ENCODE measurements at places on chromosomes 12 and 14.

DNA sequence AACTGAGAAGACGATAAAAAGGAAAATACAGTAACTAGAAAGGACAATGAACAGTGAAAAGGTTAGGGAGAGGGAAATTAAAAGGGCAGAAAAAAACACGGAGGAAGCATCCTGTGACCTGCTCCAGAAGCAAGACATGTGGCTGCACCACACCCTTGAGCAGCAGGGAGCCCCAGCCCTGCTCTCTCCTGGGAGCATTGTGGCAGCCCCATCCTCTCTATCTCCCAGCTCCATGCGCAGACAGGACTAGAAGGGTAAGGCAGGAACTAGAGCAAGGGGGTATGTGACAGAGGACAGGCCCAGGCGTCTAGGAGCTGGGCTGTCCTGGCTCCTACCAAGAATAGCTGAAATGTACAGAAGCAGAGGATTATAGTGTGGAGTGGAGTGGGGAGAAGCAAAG lies 38.6 kb upstream of the SMUG1 start:
- DNase-seq: no peak

GRCh38 chr14:95998656-95999055 lies 40.5 kb upstream of the C14orf132 start:
- DNase-seq: no peak

- DNase-seq: no peak
Observed at GRCh38 chr12:88698471-88698870, 118.2 kb upstream of the KITLG start.

- no peak for DNase-seq
Observed at GRCh38 chr12:124508381-124509079, 58.9 kb downstream of the NCOR2 start.

GRCh38 chr14:89543425-89543790 lies 126.4 kb upstream of the FOXN3 start:
- peak; percentile 17 for DNase-seq

- no peak for DNase-seq
Observed at GRCh38 chr12:101097829-101098580, 112.0 kb downstream of the SLC5A8 start.

GRCh38 chr14:32697704-32698103 lies 241.0 kb upstream of the NPAS3 start:
- no peak for DNase-seq

DNA sequence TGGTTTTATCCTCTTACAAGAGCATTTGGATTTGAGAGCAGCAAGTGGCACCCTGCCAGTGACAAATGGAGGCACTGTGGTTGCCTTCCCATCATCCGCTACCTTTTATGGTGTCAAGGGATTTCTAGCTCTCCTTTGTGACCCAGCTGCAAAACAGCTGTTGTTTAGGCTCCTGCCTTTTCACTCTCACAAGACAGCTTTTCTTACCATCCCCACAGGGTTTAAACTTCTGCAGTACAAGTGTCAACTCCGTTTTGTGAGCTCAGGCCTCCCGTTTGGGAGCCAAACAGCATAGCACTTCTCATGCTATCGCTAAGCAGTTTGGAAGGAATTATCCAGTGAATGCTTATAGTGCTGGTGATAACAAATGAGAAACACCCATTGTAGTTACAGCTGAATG lies 331.4 kb downstream of the TMTC2 start:
- DNase-seq: no peak

- DNase-seq: no peak
Observed at GRCh38 chr14:90820958-90821357, 4.7 kb upstream of the TTC7B start.

DNA sequence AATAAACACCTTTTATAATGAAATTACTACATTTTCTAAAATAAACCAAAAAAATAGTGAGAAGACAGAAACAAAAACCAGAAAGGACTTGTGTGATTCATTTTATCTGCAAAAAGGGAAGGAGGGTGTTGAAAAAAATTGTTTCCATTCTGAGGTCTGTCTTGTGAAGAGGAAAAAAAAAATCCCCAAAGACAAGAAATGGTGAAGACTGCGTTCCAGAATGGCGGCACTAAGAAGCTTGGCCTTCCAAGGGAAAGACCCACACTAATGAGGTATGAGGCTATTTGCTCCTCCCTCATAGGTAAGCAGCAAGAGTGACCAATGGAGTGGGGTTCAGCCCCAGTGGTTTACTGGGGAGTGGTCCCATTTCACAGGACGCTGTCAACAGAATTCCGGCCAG lies 35.0 kb downstream of the GNPTAB start:
- no peak for DNase-seq

GRCh38 chr12:132502149-132502881 lies 12.4 kb downstream of the FBRSL1 start:
- DNase-seq: no peak

- peak; percentile 78 for DNase-seq
Observed at GRCh38 chr12:57604454-57604991, at the start of gene DTX3. Gene DTX3 (plus strand): TSS chr12:57604824. CDS start chr12:57606518, 1,694 bp downstream.

GRCh38 chr14:102503641-102504327 lies 5.8 kb downstream of the ANKRD9 start:
- DNase-seq: no peak

DNA sequence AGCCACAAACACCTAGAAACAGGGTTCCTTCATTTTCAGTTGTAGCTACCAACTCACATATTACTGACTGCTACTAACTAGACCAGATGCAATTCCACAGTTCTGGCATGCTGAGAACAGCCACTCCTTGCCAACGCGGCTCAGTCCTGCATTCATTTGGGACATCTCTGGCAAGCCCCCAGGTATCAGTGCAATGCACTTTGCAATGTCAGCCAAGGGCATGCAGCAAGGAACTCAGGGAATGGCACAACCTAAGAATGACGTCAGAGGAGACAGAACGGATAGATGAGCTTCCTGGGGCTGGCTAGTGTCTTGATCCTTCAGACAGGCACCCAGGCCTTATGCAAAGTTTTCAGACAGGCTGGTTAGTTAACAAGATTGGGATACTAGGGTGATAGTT lies 29.6 kb downstream of the MAP3K9 start:
- no peak for DNase-seq

DNA sequence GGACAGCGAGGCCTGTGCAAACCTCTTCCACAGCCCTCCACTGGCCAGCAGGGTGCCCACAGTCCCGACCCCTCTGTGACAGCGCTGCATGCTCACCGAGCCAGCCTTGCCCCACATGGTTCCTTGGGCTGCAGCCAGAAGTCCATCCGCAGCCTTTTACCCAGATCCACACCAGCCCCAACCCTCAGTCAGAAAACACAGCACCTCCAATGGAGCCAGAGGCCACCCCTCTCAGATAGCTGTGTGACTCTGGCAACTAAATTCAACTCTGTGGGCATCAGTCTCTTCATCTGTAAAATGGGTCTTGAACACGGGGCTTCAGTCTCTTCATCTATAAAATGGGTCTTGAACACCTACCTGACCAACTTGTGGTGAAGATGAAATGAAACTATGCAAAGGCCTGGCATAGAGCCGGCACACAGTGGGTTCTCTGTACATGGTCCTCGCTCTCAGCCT lies 38.0 kb downstream of the NFKBIA start:
- no peak for DNase-seq

DNA sequence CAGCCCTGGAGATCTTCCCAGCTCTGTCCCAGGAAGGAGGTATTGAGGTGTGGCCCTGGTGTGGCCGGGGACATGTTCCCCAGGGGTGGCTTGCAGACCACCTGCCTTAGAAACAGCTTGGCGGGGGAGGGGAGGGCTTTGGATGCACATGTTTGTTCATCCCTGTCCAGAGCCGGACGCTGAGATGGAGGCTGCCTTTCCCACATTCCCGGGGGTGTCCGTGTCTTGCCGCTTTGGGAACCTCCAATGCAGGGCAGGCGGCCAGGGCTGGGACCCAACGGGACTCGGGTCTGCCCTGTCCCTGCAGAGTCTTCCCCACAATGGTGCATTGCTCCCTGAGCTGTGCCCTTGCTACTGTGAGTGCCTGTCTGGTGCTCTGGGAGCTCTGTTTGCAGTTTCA lies 319.5 kb upstream of the SFSWAP start:
- DNase-seq: no peak

- no peak for DNase-seq
Observed at GRCh38 chr12:6612247-6612646, 5.1 kb upstream of the CHD4 start.

DNA sequence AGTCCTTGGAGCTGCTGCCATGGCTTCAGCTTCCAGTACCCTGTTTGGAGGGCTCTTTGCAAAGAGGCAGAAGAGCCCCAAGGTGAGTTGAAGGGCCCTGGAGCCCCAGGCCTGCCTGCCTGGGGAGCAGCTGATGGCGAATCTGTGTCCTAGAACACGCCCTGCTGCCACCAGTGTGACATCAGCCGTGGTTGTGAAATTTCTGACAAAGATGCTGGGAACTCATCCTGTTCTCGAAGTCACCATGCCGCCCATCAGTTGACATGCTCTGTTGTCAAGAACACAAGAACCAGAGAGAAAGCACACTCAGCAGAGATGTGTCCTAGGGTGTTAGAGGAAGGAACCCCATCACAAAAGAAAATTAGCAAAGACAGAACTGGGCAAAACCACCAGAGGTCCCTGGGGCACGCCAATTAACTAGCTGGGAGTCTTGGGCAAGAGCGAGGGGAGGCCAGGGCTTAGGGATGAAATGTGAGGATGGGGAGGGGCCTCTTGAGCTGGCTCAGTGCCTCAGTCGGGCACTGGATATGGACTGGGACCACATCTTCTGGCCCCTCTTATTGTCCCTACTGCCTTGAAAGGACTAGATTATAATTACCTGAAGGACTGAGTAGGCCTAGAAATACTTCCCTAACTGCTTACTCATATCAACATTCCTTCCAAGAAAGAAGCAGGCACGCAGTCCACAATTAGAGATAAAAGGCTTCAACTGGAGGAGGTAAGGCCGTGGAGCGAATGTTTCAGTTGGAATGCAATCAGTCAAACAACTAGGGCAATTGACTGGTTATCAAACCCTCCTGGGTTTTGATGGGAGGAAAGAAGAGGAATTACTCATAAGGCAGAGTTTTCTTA lies 163.1 kb downstream of the CACNA1C start:
- no peak for DNase-seq

- no peak for DNase-seq
Observed at GRCh38 chr12:108055141-108055540, 73.9 kb upstream of the WSCD2 start.

GRCh38 chr12:40325349-40325960 lies 100.7 kb downstream of the LRRK2 start:
- DNase-seq: no peak

DNA sequence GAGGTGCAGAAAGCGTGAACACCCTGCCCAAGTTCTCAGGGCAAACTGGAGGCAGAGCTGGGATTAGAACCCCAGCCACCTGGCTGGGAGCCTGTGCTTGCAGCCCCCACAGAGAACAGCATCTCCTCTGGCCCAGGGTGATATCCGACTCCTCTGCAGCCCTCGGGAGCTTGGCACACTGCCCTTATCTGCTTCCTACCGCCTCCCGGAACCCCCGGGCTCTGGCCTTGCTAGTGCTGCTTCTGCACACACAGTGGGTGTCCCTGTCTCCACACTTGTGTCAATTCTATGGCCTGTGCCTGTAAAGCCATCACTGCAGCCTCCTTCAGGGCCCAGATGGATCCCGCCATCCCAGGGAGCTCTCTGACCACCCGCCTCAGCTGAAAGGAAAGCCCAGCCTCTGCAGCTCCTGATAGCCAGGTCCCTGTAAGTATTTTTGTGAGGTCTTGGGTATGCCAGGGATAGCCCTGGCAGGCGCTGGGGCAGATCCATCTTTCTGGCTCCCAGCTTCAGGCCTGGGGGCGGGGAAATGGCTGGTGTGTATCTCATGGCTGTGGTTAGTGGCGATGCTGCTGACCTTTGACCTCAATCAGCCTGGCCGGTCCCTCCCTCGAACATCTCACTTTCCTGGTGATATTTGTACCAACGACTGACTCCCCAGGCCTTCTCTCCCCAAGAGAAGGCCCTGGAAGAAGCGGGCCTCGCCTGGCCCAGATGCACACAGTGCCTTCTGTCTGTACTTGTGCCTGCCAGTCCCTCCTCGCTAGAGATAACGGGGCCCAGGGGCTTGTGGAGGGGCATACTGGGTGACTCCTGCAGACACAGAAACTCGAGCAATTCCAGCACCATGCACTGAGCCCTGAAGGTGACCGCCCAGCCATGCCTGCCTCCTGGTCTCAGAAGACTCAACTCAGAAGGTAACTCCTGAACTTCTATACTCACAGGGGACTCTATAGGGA lies 183.8 kb downstream of the CALM1 start:
- no peak for DNase-seq

GRCh38 chr14:59827401-59827800 lies 43.2 kb downstream of the RTN1 start:
- no peak for DNase-seq

DNA sequence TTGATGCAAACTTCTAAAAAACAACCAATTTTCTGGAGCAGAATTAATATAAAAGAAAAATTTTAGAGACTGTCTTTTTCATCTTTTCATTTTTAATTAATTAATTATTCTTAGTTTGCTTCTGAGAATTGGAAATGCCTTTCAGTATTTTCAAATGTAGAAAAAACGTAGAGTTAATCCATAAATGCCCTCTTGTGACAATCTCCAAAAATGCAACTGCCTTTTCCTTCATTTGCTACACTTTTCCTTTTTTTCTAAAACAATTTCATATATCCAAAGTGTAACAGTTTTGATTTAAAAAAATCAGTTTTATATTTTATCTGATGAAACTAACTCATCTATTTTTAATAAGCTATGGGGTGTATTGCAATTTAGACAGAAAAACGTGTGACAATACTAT lies 409.3 kb downstream of the PRKD1 start:
- DNase-seq: no peak

DNA sequence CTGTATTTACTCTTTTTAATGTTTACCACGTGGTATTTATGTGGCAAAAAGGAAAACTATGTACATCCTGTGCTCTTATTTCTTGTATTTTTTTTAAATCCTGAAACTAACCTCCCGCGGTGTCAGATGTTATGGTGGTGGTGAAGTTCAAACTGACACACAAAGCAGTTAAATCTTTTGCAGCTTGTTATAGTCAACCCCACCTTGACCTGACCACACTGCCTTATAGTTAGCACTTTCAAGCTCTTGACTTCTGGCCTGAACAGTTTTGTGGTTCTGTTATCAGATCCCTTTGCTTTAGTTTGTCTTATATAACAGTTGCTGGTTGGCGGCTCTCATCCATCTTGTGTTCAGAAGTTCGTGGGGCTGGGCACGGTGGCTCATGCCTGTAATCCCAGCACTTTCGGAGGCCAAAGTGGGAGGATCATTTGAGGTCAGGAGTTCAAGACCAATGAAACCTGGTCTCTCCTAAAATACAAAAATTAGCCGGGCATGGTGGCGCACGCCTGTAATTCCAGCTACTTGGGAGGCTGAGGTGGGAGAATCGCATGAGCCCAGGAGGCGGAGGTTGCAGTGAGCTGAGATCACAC lies 2.1 kb downstream of the UNG start:
- no peak for DNase-seq

GRCh38 chr14:80955416-80955941 lies at the start of gene TSHR:
Gene TSHR (plus strand): TSS chr14:80955621. CDS start chr14:80955681, 60 bp downstream.
- DNase-seq: no peak

- DNase-seq: no peak
Observed at GRCh38 chr14:29913566-29913965, 14.1 kb downstream of the PRKD1 start.

GRCh38 chr14:89719366-89720075 lies 235.0 kb downstream of the EFCAB11 start:
- DNase-seq: no peak

- DNase-seq: no peak
Observed at GRCh38 chr12:132237772-132238487, 91.5 kb downstream of the GALNT9 start.

GRCh38 chr12:73445658-73446324 lies 1091.8 kb upstream of the ATXN7L3B start:
- DNase-seq: no peak
